ENCODE measurements at places on chromosomes 1 and 21. TPM values are rescaled to one million over a fixed set of nuclear protein-coding genes. Genes with fewer than 3 reads are reported as not detected.

DNA sequence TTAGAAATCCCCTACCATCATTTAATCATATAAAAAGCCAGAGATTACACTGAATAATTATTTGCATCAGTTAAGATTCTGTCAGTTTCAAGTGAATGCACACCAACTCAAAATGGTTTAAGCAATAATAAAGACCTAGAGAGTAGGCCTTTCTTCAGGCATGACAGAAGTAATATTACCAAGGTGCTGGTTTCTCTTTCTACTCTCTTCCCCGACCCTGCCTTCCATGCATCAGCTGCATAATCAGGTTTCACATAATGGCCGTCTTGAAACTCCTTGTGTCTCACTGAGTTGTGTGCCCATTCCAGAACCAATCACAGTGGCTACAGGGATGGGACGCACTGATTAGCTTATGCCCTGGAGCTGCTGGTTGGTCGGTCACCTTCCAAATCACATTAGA lies 103.5 kb upstream of the SERTAD4 start:
- H3K27ac ChIP-seq: no peak overlapping the region
- H3K27me3 ChIP-seq: peaks cover 12% of the 10 kb centered on the region
- no peak overlapping the region for H3K4me3 ChIP-seq
- no peaks in the 10 kb centered on the region for H3K36me3 ChIP-seq
- DNase-seq: no peak

DNA sequence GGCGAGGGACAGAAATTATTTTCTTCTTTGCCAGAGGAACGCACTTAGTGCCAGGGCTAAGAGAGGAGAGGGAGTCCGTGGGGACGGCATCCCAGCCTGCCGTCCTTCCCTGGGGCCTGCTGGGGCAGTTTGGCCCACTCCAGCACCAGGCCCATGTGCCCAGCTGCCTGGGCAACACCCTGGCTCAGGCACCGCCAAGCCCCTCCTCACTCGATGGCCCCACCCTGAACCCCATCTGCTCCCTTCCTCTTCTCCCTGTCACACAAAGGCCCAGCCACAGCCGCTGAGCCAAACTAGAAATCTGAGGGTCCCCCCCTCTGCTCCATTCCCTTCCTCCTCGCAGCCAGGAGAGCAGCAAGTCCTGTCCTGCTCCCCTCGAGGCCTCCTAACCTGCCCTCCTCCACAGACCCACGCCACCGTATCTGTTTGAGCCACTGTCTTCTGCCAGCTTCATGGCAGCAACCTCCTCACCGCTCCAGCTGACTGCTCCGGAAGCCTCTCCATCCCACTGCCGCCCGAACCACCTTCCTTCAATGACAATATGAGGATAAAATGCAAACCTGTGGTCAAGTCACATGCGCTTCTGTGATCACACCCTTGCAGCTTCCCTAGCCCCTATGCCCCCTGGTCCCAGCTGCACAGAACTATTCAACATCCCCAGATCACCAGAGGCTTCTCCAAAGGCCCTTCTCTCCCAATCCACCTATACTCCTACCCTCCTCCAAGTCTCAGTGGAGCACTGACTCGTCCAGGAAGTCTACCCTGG lies 8.4 kb upstream of the TNNI1 start:
- H3K27me3 ChIP-seq: peaks cover 13% of the 10 kb centered on the region
- no peaks in the 10 kb centered on the region for H3K36me3 ChIP-seq
- no peaks in the 10 kb centered on the region for H3K4me1 ChIP-seq
- no peak overlapping the region for H3K27ac ChIP-seq

GRCh38 chr1:180935326-180936109 lies 22.8 kb downstream of the KIAA1614 start:
- H3K27me3 ChIP-seq: no peaks in the 10 kb centered on the region
- H3K4me3 ChIP-seq: no peak overlapping the region
- H3K36me3 ChIP-seq: peaks cover 5% of the 10 kb centered on the region
- no peak overlapping the region for H3K27ac ChIP-seq

GRCh38 chr1:17276568-17276967 lies 27.7 kb downstream of the PADI3 start:
- H3K27me3 ChIP-seq: peaks cover 13% of the 10 kb centered on the region
- peak; percentile 88 for DNase-seq
- H3K4me1 ChIP-seq: no peaks in the 10 kb centered on the region
- no peak overlapping the region for H3K4me3 ChIP-seq

GRCh38 chr1:2240270-2241156 lies 12.4 kb downstream of the SKI start:
- peak overlapping the region; percentile 5 for H3K27ac ChIP-seq
- H3K4me3 ChIP-seq: no peak overlapping the region
- H3K36me3 ChIP-seq: peaks cover 15% of the 10 kb centered on the region
- H3K4me1 ChIP-seq: peaks cover 40% of the 10 kb centered on the region
- H3K27me3 ChIP-seq: no peaks in the 10 kb centered on the region

Gene ZNF695
- 1.2 TPM for total RNA-seq

GRCh38 chr1:180029524-180030135 lies 75.0 kb downstream of the CEP350 start:
- peaks cover 9% of the 10 kb centered on the region for H3K36me3 ChIP-seq
- peaks cover 55% of the 10 kb centered on the region for H3K4me1 ChIP-seq
- H3K27me3 ChIP-seq: no peaks in the 10 kb centered on the region
- DNase-seq: no peak
- H3K4me3 ChIP-seq: no peak overlapping the region

GRCh38 chr1:161267321-161267720 lies 8.8 kb downstream of the PCP4L1 start:
- H3K27ac ChIP-seq: no peak overlapping the region
- peak; percentile 72 for DNase-seq
- no peaks in the 10 kb centered on the region for H3K36me3 ChIP-seq
- H3K27me3 ChIP-seq: peaks cover 2% of the 10 kb centered on the region
- H3K4me1 ChIP-seq: peaks cover 7% of the 10 kb centered on the region

Gene ELAPOR1
- 0.36 TPM for total RNA-seq
